Uterus (tissue), 4 donors: ENCODE measurements at places on chromosomes 2 and 18. TPM values are rescaled to one million over a fixed set of nuclear protein-coding genes. Genes with fewer than 3 reads are reported as not detected.

CRYBA2 gene
- not detected for total RNA-seq

CTLA4 gene
- total RNA-seq = not detected

DNA sequence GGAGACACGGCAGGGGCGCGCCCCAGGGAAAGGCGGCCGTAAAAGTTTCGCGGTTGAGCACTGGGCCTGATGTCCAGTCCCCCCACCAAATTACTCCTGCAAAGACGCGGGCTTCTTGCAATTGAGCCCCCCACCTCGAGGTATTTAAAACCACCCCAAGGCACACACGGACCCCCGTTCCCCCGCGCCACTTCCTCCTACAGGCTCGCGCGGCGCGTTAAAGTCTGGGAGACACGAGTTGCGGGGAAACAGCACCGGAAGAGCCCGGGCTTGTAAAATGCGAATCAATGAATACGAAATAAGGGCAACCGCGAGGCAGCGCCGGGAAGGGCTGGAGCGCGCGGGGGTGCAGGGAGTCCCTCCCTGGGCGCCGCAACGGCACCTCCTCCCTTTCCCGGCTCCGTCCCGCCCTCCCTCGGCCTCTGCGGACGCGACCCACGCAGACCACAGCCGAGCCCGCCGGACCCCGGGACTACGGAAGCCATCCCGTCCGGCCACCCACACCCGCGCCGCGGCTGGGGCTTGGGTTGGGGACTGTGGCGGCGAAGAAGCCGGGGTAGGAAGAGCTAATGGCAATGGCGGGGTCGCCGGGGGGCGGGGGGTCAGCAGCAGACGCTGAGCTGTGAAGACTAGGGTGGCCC, 918 bp upstream of the NETO1 start:
- no peaks in the 10 kb centered on the region for H3K4me1 ChIP-seq
- H3K36me3 ChIP-seq = no peaks in the 10 kb centered on the region
- no peak for DNase-seq
- H3K27ac ChIP-seq = no peak overlapping the region

DNA sequence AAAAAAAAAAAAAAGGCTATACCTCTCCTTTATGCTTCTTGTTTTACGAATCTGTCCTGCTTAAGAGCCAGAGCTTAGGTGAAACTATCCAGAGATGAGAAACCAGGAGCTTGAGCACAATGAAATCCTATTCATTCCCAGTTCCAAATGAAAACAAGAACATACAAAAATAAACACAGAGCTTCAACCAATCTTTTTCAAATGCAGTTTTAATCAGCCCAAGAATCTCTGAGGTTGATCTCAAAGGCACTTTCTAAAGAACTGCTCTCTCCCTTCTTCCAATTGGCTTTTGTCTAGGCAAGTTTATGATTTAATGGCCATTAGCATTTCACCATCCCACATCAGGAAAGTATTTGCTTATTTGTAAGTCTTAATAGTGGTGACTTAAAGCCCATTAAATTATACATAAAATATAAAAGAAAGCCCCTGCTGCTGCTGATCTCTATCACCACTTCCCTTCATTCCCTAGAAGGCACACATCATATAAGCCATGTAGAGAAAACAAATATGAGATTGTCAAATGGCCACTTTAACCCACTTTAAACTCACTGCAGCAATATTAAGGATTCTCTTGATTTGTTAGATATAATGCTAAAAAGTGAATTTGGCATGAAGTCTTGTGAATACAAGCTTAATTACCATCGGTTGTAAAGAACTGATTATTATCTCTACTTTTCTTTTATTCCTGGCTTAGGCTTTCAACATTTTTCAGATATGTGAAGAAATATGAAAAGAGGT, 29.3 kb upstream of the SCN9A start:
- no peak for DNase-seq
- H3K4me1 ChIP-seq = no peaks in the 10 kb centered on the region
- H3K36me3 ChIP-seq = no peaks in the 10 kb centered on the region
- H3K27ac ChIP-seq = no peak overlapping the region
- H3K27me3 ChIP-seq = no peaks in the 10 kb centered on the region
- H3K4me3 ChIP-seq = no peak overlapping the region
